GM03348 (cell line): ENCODE measurements at places on chromosomes 4 and X.

GRCh38 chr4:91288702-91289311 is 1015.0 kb upstream of the GRID2 start:
- no peak for DNase-seq

- no peak for DNase-seq
Measured at GRCh38 chrX:16834806-16835205, 35.4 kb downstream of the RBBP7 start.

DNA sequence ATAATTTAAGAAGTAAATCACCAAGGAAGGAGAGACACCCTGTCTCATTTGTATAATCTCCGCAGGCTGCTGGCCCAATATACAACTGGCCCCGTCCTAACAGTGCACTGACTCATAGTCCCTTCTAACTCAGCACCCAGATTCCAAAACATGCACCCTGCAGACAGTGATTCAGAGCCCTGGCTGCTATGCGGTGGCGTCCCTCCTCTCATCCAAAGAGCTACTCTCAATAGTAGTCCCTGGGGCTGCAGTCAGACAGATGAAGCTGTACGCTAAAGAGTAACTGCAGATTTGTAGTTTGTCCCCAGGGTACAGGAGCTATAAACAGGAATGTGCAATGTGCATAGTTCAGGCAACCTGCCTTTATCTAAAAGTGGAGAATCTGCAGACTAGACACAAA is 23.0 kb downstream of the GABRA3 start:
- no peak for DNase-seq

DNA sequence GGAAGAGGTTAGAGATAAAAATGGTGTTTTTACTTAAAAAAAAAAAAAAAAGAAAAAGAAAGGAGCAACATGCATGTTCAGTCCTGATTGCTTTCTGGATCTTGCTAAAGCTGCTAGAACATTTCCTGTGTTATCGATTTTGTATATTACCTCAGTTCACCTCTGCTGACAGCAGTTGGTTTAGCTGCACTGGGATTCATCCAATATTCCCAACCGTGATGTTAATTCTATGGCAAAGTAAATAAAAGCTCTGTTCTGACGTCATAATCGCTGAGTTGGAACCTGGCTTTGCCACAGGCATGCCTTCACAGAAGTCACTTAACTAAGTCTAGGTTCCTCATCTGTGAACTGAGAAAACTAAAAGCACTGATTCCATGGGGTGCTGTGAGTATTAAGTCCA is 90.7 kb upstream of the SORBS2 start:
- DNase-seq, result no peak

GRCh38 chrX:97315939-97316338 is 432.2 kb downstream of the RPA4 start:
- no peak for DNase-seq

- DNase-seq, result no peak
Measured at GRCh38 chrX:2931155-2931554, 2.0 kb upstream of the ARSD start.

- no peak for DNase-seq
Measured at GRCh38 chrX:118499295-118499694, 3.7 kb downstream of the DOCK11 start.

DNA sequence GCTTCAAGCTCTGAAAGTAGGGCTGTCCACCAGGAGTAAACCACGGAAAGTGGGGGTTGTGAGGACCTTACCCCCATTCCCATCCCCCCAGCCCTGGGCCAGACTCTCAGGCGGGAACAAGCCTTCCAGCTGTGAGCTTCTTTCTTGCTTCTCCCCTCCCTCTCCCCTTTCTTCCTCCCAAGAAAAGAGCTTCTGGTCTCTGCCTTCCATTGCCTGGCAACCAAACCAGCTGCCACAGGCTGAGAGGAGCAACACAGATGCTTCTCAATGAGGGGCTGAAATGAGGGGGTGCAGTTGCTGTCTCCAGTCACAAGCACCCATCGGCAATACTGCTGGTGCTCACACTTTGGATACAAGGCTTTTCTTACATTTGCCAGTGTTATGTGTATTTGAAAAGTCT is 72.5 kb downstream of the SLC16A2 start:
- DNase-seq, result no peak

- DNase-seq, result no peak
Measured at GRCh38 chr4:41175794-41176193, 38.5 kb downstream of the APBB2 start.

DNA sequence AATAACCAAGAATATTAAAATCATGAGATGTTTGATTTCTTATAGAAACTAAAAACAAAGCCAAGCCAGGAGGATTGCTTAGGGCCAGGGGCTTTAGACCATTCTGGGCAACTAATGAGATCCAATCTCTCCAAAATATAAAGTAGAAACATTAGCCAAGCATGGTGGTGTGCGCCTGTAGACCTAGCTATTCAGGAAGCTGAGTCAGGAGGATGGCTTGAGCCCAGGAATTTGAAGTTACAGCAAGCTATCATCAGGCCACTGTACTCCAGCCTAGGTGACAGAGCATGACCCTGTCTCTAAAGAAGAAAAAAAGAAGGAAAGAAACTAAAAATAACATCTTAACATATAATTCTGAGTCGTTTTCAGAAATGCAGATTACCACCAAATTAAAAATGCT is 96.7 kb downstream of the NAF1 start:
- DNase-seq, result no peak

- no peak for DNase-seq
Measured at GRCh38 chrX:112935029-112935428, 94.4 kb upstream of the AMOT start.
